ENCODE measurements at places on chromosomes 5 and 9.

- DNase-seq: no peak
Observed at GRCh38 chr5:15889001-15889400, 290.6 kb downstream of the MARCHF11 start.

GRCh38 chr5:5270958-5271785 lies 131.0 kb downstream of the ADAMTS16 start:
- DNase-seq: no peak

GRCh38 chr9:33988219-33988890 lies 60.3 kb downstream of the UBAP2 start:
- DNase-seq: peak; percentile 15

DNA sequence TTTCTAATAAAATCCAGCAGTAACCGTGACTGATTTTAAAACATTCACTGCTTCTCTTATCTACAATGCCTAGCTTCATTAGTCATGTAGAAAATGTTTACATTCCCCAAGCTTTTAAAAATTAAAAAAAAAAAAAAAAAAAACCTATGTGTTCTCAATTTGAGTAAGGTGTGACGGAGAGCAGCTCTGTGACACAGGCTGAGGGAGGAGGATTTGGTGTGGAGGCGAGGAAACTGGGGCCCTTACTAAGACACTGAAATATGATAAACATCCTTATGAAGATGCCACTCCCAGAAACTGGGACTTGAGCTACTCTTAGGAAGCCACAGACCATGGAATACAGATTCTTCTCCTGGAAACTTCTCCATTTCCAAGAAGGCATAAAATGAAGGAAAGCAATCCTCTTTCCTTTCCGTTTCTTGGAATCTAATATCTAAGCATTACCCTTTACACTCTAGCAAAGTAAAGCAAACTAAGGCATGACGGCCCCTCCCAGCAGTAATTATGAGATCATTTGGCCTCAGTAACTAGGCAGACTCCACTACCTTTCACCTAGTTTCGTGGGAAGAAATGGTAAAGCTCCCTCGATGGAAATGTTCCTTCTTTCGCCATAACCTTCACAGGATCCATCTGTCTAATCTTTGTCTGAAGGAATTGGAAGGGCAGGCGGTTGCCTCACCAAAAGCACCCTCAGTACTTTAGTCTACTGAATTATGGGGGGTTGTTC lies 23.5 kb downstream of the GRAMD2B start:
- peak; percentile 55 for DNase-seq

DNA sequence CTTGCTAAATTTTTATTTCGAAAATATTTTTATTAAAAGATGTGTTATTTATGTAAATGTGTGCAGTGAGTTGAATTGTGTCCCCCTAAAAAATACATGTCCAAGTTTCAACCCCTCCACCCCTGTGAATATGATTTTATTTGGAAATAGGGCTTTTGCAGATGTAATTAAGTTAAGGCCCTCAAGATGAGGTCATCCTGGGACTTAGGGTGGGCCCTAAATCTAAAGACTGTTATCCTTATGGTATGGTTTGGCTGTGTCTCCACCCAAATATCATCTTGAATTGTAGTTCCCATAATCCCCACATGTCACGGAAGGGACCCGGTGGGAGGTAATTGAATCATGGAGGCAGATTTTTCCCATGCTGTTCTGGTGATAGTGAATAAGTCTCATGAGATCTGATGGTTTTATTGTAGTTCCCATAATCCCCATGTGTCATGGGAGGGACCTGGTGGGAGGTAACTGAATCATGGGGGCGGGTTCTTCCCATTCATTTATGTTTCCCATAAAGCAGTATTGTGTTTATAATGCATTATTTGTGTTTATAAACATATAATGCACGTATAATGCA lies 1.5 kb upstream of the TMED7 start:
- DNase-seq: no peak

- no peak for DNase-seq
Observed at GRCh38 chr9:4415281-4415680, 75.0 kb upstream of the SLC1A1 start.

Data from stimulated activated CD8-positive, alpha-beta memory T cell treated with anti-CD3 and anti-CD28 coated beads, Interleukin-15, amount 100 ng/mL, for 48 hours (primary cell).